ENCODE measurements at places on chromosomes 2 and 18.
A peak's percentile ranks its signal among the peaks of the same experiment; 100 is the strongest.

- DNase-seq, result no peak
Measured at GRCh38 chr2:160227293-160227915, 27.3 kb upstream of the ITGB6 start.

- no peak for DNase-seq
Measured at GRCh38 chr2:236170590-236171165, 2.5 kb upstream of the GBX2 start.

DNA sequence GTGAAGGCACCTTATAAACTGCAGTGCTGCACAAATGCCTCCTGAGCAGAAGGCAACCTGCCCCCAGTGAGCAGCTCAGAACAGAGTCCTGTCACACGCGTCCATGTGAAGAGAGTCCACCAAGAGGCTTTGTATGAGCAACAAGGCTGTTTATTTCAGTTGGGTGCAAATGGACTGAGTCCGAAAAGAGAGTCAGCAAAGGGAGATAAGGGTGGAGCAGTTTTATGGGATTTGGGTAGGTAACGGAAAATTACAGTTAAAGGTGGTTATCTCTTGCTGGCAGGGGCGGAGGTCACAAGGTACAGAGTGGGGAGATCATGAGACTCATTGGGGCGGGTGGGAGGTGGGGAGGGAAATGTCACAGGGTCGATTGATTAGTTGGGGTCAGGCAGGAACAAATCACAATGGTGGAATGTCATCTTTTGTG is 53.4 kb upstream of the RALBP1 start:
- DNase-seq, result no peak

DNA sequence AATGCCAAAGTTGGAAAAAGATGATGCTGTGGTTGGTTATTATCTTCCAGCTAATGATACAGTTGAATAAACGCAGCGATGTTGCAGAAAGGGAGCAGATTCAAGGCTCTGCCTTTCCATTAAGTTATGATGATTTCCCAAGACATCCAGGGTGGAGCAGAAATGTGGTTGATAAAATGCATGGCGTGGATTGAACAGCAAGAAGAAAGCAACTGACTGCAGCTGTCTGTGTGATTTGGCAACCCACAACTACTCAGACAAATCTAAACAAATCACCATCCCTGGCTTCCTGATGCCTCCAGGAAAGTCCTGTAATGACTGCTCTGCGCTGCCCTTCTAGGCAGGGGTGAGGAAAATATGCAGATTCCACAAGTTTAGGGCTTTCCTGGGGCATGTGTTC is 166.3 kb downstream of the NRP2 start:
- no peak for DNase-seq

DNA sequence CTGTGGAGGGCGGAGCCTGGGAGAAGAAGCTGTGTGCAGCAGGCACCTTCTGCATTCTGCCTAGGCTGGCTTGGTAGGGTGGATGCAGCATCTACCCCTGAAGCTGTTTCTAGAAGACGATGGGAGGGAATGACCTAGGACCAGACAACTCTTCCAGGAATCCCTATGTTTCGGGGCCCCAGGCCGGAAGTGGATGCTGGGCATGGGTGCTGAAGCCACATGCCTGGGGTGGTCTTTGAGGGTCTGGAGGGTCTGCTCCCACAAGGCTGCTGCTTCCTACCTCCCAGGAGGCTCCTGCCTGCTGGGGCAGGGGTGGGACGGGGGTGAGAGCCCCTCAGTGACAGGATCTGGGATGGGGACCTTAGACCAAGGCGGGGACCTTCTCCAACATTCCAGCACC is 61.0 kb downstream of the CIB4 start:
- no peak for DNase-seq

- DNase-seq, result no peak
Measured at GRCh38 chr2:48845684-48846083, 90.2 kb upstream of the LHCGR start.

- no peak for DNase-seq
Measured at GRCh38 chr2:224086226-224086914, 47.3 kb upstream of the SERPINE2 start.

- no peak for DNase-seq
Measured at GRCh38 chr2:128543646-128544045, 225.0 kb upstream of the HS6ST1 start.

DNA sequence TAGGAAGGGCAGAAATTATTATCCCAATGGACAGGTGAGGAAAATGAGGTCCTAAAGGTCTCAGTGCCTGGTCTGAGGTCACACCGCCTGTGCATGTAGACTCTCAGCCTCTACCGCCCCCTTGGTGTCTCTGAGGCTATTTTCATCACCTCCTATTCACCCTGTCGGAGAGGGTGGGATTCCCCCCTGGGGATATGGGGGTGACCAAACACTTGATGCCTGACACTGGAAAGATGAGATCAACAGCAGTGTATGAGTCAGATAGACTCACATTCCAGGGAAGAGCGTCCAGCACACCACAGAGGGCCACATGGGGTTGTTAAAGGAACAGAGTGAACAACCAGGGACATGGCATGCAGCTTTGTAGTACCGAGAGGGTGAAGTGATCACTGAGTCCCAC is 199.7 kb downstream of the SMAD2 start:
- no peak for DNase-seq

- DNase-seq, result peak; percentile 65
Measured at GRCh38 chr2:30252723-30253701, 21.7 kb downstream of the LBH start.

- DNase-seq, result no peak
Measured at GRCh38 chr2:190626641-190627210, 22.2 kb upstream of the NAB1 start.

DNA sequence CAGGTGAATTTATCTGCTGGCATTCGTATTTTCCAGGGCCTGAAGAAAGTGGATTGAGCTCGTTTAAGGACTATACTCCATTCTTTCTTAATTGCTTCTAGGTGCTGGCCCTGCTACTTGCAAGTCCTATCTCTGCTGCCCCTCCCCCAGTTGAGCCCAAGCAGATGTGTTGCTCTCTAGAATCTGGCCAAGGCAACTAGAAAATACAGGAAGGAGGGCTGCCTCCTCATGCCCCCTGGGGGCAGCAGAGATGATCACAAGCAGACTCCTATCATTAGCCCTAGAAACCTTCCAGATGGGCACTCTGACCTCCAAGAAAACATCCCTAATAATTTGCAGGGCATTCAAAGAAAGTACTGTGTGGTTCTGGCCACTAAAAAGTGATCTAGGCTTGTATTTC is 72.5 kb upstream of the CYP26B1 start:
- peak; percentile 75 for DNase-seq

- DNase-seq, result no peak
Measured at GRCh38 chr2:145230546-145230945, 710.6 kb upstream of the ZEB2 start.

- DNase-seq, result no peak
Measured at GRCh38 chr2:206079699-206080465, 6.1 kb downstream of the INO80D start.

GRCh38 chr18:79542876-79543750 is 136.5 kb upstream of the CTDP1 start:
- no peak for DNase-seq

GRCh38 chr2:127117603-127118002 is 10.6 kb upstream of the BIN1 start:
- no peak for DNase-seq

DNA sequence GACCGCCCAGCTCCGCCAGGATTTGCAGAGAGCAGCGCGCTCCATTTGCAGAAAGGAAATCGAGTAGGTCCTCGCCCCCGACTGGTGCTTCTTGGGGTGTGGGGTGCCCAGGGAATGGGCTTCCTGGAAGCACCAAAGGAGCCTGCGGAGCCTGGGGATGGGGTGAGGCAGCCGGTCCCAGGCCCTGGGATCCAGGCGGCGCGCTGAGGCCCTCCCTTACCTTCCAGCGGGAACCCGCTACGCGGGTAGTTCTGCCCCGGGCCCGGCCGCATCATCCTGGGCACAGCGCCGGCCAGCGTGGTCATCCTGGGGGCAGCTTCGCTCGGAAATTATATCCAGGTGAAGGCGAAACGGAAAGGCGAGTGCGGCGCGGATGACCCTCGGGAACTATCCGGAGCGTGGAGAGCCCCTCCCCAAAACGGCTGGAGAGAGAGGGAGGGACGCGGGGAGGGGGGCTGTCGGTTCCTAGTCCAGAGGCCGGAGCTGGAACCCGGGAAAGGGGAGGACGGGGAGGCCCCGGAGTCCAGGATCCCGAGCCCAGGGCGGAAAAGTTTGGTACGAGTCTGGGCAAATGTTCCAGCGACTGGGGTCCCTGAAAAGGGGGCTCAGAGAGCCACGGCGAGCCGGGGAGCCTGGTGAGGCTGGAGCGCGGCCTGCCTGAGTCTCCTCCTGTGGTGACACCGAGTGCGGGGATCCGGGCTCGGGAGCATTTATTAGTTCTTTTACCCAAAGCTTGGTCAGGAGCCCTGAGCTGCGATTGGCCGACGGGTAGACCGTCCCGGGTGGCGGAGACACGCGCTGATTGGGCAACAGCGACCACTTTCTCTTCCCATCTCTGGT is at the start of gene PAX3:
TSS of gene PAX3 (minus strand) at position 688 of the 840 bp plus-strand sequence. CDS start at position 305, 383 bp downstream.
- DNase-seq, result no peak

DNA sequence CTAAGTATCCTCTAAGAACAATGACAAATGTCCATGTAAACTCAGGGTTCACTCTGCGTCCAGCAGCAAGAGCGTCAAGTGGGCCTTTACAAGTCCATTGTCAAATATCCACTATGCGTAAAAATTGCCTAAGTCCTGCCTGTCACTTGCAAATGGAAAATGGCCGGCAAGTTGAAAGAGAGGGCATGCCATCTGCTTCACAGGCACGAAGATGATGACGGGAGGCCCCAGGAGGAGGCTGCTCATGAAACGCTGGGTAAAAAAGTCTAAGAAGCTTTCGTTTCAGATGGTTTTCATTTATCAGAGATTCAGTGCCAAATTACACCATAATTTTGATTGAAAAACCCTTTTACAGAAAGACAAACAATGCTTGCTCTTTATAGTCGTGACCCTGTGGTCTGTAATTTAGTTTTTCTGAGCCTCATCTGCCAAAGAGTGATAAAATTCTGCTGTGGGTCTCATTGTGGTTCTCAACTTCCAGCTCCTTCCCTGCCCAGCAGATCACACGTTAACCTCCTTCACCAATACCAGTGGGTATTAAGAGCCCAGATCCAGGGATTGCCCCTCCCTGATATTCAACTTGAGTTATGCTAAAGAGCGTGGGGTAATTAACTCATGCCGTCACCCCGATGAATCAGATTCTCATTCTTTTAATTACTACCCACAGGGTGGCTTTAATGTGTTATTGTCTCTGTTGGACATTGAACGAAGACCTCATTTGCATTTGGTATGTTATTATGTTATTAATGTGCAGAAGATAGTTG is 160.2 kb upstream of the ALKAL2 start:
- DNase-seq, result no peak

DNA sequence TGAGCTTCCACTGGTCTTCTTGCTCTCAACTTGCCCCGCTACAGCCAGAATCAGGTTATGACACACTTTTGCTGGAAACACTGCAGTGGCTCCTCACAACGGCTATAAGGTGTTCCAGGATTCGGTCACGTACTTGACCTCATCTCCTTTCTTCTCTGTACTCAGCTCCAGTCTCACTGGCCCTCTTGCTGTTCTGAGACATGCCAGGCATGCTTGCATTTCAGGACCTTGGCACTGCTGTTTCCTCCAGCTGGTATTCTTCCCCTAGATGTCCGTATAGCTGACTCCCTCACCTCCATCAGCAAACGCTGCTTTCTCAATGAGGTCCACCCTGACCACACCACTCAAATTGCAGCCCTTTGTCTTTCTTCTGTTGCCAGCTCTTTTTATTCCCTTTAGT is 31.9 kb upstream of the C1GALT1C1L start:
- DNase-seq, result no peak

GRCh38 chr2:126776255-126776654 is 120.3 kb downstream of the GYPC start:
- DNase-seq, result no peak

- no peak for DNase-seq
Measured at GRCh38 chr18:22668496-22668895, 250.8 kb upstream of the CTAGE1 start.

GRCh38 chr2:144659731-144660275 is 139.9 kb upstream of the ZEB2 start:
- DNase-seq, result no peak

DNA sequence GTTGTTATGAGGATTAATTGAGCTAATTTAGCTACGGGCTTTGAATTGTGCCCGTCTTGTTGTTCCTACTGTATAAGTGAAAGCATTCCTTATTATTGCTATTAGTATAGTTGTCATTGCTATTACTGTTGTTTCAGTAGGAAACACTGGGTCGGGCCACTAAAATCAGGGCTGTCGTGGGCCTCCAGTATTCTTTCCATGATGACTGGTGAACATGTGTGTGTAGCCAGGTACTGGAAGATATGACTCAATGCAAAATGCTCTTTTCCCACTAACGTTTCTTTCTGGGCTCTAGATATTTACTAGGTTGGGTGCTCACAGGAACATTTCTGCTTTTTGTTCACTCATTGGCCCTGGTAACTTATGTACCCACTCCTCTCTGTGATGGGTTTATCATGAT is 4.9 kb downstream of the TTL start:
- no peak for DNase-seq

GRCh38 chr18:49555641-49556040 is 6.2 kb upstream of the LIPG start:
- no peak for DNase-seq

DNA sequence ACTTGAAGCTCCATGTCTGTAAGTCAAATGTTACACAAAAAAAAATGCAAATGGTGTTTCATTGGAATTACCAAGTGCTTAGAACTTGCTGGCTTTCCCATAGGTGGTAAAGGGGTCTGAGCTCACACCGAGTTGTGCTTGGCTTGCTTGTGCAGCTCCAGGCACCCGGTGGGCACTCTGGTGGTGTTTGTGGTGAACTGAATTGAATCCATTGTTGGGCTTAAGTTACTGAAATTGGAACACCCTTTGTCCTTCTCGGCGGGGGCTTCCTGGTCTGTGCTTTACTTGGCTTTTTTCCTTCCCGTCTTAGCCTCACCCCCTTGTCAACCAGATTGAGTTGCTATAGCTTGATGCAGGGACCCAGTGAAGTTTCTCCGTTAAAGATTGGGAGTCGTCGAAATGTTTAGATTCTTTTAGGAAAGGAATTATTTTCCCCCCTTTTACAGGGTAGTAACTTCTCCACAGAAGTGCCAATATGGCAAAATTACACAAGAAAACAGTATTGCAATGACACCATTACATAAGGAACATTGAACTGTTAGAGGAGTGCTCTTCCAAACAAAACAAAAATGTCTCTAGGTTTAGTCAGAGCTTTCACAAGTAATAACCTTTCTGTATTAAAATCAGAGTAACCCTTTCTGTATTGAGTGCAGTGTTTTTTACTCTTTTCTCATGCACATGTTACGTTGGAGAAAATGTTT is 97.9 kb upstream of the IL1R2 start:
- DNase-seq, result no peak

- no peak for DNase-seq
Measured at GRCh38 chr2:160687629-160688028, 194.0 kb upstream of the RBMS1 start.

- DNase-seq, result peak; percentile 74
Measured at GRCh38 chr2:218999021-218999880, 6.0 kb upstream of the CRYBA2 start.

GRCh38 chr2:73374269-73374668 is 11.4 kb upstream of the ALMS1 start:
- no peak for DNase-seq
